ENCODE measurements at places on chromosomes 2 and 18.
A peak's percentile ranks its signal among the peaks of the same experiment; 100 is the strongest.

DNA sequence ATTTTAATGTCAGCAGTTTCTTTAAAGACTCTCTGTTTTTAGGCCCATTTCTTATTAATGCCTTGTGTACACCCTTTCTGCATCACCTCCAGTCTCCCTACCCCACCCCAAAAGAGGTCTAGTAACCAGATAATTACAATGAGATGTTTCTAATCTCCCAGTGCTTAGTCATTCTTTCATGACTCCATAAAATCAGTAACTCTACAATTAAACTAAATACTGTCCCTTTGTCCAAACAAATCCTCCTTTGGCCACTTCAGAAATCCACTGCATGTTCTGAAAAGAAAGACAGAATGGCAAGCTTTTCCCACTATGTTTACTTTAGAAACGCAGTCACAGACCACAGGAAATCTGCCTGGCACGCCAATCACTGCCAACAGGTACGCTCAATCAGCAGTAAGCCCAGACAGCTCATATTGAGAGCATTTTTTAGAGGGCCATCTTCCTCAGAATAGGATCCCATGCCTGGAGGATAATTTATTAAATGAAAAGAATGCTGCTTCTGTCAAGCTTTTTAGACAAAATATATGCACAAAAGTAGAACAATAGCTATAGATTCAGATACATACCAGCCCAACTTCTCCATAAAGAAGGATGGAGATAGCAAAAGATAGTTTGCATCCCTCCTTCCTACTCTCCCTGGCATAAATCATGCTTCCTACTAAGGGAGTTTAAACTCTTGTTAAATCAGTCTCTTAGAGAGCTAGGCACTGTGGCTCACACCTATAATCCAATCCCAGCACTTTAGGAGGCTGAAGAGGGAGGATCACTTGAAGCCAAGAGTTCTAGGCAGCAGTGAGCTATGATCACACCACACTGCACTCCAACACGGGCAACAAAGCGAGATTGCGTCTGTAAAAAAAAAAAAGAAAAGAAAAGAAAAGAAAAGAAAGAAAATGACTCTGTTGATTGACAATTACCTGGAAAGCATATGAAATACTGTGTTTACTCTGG, 14.6 kb downstream of the CLASP1 start:
- no peak for DNase-seq

- DNase-seq = no peak
Observed at GRCh38 chr2:143451642-143452281, 322.5 kb downstream of the ARHGAP15 start.

- DNase-seq = no peak
Observed at GRCh38 chr2:110941226-110941625, 179.5 kb upstream of the BCL2L11 start.

DNA sequence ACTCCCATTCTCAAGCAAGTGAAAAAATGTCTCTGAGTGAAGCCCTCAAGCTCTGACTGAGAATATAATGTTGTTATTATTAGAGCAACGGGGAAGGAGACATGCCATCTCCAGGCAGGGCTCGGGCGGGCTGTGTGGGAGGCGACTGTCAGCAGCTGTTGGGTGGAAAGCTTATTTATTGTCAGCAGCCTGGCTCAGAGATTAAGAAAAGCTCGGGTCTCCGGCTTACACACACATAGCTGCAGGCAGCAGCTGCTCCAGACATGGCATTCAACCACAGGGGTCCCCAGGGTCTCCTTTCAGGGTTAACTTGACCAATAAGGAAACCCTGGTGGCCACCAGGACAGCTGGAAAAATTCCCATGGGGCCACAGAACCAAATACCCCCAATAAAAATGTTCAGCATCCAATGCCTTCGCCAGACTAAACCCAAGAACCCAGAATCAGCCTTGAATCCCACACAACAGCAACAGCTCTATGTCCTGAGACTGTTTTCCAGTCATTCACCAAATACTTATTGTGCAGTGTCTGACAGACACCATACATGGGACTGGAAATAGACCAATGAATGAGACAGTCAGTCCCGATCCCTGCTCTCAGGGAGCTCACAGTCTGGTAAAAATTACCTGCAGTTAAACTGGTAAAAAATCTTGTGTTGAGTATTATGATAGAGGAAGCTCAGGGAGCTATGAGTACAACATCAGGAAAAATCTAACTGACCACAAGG, 70.5 kb upstream of the RTN4 start:
- no peak for DNase-seq

DNA sequence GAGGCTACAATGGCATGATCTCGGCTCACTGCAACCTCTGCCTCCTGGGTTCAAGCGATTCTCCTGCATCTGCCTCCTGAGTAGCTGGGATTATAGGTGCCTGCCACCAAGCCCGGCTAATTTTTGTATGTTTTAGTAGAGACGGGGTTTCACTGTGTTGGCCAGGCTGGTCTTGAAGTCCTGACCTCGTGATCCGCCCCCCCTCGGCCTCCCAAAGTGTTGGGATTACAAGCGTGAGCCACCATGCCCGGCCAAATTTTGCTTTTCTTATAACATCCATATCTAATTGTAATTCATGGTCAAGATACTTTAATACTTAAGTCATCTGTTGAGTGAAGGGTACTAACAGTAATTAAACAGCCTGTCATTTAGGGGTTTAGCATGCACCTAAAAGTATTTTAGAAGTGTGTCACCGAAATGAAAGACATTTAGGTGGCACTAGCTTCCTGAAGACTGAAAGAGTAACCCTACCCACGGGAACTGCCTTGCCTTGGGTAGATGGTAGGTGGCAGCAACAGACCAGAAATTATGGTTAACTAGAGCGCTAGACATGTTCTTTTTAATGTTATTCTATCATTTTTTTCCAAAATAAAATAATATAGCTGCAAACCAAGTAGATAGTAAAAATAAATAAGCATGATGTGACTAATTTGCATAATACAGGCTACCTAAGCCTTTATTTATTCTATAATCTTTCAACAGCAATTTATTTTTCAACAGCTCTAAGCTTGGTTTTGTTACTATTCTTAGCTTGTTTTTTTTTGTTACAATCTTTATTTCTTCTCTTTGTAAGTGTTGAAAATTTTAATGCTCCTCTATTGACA, 8.6 kb upstream of the ACYP2 start:
- DNase-seq = no peak

DNA sequence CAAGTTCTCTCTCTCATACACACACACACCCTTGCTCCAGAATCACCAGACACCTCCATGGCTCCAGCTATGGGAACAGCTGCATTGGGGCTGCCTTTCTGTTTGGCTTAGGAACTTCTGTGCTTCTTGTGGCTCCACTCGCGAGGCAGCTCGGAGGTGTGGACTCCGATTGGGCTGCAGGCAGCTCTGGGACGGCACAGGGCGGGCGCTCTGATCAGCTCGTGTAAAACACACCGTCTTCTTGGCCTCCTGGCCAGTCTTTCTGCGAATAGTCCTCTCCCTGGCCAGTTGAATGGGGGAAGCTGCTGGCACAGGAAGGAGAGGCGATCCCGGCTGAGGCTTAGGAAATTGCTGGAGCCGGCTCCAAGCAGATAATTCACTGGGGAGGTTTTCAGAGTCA, 22.4 kb downstream of the FOSL2 start:
- no peak for DNase-seq

DNA sequence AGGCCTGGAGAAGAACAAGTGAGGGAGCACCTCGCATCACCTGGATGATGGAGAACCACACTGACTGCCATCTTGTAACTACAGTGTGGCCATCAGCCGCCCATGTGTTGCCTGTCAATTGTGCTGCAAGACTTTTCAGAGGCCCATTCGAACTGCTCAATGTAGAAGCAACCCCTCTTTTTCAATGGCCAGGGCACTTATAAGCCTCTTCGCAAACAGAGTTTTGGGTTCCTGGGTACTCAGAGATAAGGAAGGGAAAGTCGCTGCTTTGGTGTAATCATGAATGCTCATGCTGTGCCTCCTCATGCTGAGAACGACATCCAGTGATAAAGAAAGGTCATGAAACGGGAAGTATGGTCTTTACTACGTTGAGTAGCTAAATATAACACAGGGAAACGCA, 143.9 kb upstream of the SLC39A10 start:
- DNase-seq = no peak

- DNase-seq = peak; percentile 31
Observed at GRCh38 chr2:199975273-199975895, 20.0 kb downstream of the MAIP1 start.

DNA sequence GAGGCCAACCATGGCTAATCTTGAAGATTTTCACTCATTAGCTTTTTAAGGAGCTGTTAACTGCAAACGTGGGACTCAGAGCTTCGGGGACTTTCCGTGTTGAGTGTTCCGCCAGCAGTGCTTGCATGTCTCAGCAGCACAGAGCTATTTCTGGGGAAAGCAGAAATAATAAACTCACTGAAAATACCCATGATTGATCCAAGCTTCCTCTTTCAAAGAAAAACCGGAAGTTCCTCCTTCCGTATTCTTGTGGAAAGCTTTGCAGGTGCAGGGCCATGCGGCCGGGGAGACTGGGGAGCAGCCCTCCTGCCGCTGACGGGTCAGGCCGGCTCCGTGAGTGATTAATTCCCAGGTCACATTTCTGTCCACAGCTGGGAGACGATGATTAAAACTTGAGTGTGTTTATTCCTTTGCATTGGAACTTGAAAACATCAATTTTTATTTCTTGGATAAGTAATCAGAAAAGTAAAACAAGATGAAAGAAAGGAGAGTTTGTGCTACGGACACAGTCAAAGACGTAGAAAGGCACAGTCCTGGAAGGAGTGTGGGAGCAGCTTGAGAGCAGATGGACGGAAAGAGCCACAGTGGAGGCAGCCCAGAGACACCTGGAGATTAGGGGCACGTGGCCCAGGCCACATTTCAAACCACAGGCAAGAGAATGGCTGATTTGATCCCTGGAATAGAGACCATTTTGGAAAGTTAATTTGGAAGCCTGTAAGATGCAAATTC, 54.2 kb upstream of the CTDP1 start:
- no peak for DNase-seq

DNA sequence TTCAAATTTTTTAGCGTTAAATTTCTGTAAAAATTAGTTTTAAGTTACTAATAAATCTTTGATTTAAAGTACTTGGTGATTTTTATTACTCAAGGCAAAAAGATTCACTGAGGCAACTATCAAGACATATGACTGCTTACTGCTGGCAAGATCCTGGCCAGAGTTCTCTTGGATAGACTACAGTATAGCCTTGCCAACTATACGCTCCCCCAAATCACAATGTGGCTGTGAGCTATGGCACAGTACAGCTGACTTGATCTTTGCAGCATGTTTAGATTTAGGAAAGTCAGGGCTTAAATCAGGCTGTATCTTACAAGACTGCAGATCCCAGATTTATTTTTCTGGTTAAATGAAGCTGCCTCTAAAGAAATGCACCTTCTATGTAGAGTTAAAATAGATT, 26.5 kb downstream of the MSTN start:
- no peak for DNase-seq

DNA sequence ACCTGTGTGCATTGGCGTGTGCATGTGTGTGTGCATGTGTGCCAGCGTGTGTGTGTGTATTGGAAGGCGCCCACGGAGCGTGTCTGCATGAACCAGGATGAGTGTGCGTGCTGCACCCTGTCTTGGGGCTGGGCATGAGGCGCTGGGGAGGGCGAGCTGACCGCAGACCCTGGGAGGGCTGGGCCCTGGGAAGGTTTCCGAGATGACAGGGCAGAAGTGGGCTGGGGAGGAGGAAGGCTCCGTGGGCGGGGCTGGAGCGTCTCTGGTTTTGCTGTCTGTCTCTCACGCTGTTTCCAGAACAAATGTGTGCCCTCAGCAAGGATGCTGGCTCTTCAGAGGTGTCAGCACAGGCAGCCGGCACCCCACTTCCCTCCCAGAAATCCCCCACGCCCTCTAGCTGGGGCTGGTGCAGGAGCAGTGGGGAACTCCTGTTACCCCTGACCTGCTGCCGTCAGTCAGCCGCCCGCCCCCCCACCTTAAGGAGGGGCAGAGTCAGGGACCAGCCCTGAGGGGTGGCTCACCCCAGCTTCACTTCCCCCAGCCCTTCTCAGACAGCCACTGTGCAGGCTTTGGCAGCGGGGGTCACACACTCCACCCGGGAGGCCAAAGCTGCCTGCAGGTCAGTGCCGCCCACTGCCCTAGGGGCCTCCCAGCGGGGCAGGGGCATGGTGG, at the start of gene GPR35:
Gene GPR35 (plus strand): TSS at position 531 of the 672 bp plus-strand sequence. CDS start 4,473 bp downstream, outside the sequence.
- peak; percentile 14 for DNase-seq

- no peak for DNase-seq
Observed at GRCh38 chr2:8529706-8530277, 152.1 kb upstream of the ID2 start.

GRCh38 chr2:121099329-121100290, 185.4 kb downstream of the TFCP2L1 start:
- no peak for DNase-seq

DNA sequence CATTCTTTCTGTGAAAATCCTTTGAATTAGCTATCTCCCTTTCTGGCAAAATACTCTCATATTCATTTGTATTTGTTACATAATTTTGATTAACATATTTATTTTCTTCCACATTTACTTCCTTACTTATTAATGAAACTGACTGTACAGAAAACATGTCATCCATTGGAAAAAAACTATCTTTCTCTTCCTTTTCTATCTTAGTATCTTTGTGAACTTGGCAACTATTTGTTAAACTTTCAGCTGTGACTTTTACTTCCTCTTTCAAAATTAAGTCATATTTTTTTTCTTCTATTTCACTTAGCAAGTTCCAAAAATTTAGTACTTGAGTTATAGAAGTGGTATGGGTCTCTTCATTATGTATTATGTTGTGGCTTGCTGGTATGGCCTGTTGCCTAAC, 2.6 kb downstream of the RAD51AP2 start:
- DNase-seq = no peak

GRCh38 chr2:170243118-170243837, 65.3 kb downstream of the MYO3B start:
- DNase-seq = no peak

- no peak for DNase-seq
Observed at GRCh38 chr2:237160271-237160919, 74.7 kb downstream of the COPS8 start.

DNA sequence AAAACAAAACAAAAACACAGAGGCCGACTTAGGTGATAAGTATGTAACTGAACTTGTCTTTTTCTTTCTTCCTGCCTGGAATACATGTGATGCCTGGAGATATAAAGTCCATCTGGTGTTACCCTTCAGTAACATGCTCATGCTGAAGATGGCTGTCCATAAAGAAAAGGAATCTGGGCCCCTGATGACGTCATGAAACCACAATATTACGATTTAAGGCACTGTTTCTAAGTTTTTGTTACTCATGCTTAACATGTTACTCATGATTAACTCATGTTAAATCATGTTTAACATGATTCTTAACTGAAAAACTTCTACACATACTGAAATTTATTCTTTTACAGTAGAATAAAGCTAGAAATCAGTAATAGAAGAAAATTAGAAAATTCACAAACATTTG, 49.0 kb downstream of the STRADB start:
- no peak for DNase-seq

GRCh38 chr2:12890066-12890465, 173.3 kb downstream of the TRIB2 start:
- no peak for DNase-seq

Measured in AG09319 (cell line).